Putamen (tissue), 1 donor: ENCODE measurements at places on chromosomes 3 and 15.

- DNase-seq = no peak
Observed at GRCh38 chr3:172516318-172517214, 6.7 kb downstream of the TNFSF10 start.

DNA sequence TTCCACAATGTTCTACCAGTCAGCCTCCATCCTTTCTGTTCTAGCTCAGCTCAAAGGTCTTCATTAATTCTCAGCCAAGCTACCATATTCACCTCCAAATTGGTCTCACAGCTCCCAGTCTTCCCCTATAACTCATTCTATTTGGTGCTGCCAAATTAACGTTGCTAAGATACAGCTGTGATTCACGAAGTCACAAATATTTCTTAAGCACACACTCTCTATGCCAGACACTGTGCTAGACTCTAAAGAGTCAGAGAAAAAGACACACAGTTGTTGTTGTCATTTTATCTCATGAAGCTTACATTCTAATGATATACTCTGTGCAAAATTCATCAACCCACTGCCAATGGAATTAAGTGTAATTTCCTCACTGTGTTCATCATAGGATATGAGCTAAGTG lies 102.8 kb downstream of the FRMD5 start:
- DNase-seq = peak; percentile 25

GRCh38 chr3:167918008-167918596 lies 177.6 kb downstream of the GOLIM4 start:
- DNase-seq = no peak

DNA sequence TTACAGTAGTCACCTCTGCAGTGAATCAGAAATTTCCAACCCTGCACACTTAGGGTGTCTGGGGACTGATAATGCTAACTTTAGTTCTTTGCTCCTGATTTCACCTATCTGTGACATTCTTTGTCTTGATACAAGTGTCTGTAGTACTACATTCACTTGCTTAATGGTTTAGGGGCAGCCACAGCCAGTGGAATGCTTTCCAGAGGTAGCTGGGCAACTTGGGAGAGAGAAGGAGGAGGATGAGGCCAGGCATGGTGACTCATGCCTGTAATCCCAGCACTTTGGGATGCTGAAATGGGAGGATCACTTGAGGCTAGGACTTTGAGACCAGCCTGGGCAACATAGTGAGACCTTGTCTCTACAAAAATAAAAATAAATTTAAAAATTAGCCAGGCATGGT lies 8.5 kb downstream of the BAHD1 start:
- no peak for DNase-seq

GRCh38 chr3:54660714-54661132 lies 267.1 kb downstream of the LRTM1 start:
- DNase-seq = no peak

DNA sequence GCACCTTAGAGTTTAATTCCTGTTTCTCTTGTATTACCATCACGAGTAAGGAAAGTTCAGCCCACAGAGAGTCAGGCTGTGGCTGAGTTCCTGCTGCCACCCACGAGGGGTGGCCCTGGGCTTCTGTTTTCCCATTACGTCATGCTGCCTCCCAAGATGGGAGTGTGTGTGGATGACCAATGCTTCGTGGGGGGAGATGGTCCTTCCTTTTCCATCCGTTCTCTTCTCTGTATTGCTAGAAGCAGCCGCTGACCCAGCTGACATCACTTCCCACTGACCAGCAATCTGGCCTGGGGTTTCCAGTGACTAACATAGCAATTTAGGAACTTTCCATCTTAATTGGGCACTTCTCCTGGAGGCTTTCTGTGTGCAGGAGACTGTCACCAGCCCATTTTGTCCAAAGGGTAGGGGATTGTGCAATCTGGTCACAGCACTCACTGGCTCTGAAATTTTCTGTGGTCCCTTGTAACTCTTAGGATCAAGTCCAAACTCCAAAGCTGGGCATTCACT lies 9.3 kb downstream of the IRAK2 start:
- peak; percentile 61 for DNase-seq

GRCh38 chr15:69860321-69860720 lies 237.4 kb downstream of the TLE3 start:
- DNase-seq = no peak

DNA sequence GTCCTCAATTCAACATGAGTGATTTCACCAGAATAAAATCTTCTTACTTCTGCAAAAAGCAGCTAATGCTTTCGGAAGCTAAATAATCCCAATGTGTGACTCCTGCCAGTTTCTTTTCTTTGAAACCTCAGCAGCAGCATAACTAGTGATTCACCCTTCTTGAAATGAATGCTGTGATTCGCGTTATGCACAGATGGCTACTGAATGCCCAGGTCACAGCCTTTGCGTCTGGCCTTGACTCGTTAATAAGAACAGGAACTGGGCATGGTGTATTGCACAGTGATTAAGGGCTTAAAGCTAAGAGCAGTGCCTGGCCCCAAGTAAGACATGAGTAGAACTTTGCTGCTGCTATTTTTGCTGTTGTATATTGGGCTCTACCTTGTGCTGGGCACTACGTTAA lies 19.0 kb downstream of the CGNL1 start:
- DNase-seq = peak; percentile 10

- DNase-seq = no peak
Observed at GRCh38 chr3:86996261-86996955, 5.5 kb upstream of the VGLL3 start.
